ENCODE measurements at places on chromosomes 5 and 9.

DNA sequence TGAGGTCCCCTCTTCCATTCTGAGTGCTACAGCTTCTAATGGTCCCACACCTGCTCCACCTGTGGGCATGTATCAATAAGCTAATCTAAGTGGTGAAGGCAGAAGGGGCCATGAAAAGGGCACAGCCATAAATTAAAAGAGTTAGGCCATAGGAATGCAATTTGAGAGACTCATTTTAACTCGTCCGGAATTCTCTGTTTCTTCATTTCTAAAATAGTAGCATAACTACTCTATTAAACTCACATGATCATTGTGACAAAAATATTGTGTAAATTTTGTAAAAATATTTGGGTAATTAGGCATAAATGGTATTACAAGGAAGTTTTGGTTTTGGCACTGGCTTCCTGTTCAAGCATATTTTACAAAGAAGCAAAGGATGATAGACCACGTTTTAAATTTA lies 103.1 kb upstream of the TXNDC8 start:
- DNase-seq: no peak

DNA sequence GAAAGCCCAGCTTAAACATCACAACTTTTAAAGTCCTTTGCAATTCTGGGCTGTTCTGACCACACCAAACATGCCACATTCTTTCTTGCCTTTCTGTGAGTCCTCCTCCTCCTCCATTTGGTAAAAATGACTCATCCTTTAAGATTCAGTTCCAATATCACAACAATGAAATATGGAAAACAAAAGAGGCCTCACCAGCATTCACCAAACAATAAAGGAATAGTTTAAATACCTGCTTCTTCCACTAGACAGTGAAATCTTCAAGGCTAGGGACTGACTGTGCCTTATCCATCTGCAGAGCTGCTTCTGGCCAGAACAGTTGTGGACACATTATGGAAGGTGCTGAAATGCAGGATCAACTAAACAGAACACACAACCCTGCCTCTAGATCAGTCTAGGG lies 36.0 kb downstream of the NR6A1 start:
- DNase-seq: no peak

DNA sequence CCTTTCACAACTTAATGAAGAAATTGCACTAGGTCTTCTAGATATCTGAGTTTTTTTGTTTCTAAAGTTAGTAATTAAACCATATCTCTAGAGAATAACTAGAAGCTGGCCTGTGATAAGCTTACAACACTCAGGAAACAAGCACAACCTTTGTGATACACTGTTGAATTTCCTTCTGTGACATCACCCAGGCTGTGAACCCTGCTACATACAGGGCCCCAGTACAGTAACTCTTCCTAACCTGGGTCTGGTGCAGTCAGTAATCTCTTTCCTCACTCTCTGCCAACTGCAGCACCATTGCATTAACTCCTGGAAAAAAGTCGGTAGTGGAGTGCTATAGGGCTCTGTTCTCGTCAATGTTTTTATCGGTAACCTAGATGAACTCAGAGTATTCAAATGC lies 10.6 kb upstream of the IGFBPL1 start:
- no peak for DNase-seq

DNA sequence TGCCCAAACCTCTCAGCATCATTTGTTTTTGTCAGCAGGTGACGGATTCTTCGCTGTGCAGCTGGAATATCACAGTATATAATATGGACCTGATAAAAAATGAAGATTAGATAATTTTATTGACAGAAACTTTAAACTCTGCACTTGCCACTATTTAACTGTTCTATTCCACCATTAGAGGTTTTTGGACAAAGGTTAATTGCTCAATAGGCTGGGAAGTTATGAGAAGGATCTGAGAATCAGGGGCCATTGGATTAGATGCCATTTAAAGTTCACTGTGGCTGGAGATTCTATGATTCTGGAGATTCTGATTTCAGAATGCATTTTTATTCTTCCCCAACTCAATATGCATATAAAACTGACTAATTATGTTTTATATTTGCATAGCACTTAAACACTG lies 59.8 kb upstream of the ANXA1 start:
- no peak for DNase-seq

- no peak for DNase-seq
Observed at GRCh38 chr9:12880406-12881015, 105.7 kb downstream of the LURAP1L start.

DNA sequence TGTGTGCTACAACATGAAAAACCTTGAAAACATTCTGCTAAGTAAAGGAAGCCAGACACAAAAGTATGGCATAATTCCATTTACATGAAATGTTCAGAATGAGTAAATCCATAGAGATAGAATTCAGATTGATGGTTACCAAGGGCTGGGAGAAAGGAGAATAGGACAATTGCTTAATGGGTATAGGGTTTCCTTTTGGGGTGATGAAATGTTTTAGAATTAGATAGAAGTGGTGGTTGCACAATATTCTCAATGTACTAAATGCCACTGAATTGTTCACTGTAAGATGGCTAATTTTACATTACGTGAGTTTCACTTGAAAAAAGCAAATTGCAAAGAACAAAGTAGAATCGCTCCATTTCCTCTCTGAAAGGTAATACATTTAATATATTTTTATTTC lies 43.0 kb upstream of the GAS1 start:
- DNase-seq: no peak

DNA sequence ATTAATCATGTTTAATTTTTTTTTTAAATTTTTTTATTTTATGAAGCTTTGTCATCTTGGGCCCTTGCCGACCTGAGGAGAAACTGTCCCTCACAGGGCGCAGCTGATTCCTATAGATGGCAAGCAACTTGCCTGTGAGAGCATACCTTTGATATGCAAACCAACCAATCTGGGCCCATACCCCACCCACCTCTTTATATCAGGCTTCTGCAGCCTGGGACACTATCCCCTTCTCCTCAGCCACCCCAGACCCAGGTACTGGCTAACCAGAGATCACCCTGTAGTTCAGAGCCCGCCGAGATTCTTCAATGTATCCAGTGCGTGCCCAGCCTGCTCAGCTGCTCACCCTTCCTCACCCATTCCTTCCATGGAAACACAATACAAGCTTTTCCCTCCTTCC lies 18.7 kb upstream of the AGGF1 start:
- DNase-seq: no peak

DNA sequence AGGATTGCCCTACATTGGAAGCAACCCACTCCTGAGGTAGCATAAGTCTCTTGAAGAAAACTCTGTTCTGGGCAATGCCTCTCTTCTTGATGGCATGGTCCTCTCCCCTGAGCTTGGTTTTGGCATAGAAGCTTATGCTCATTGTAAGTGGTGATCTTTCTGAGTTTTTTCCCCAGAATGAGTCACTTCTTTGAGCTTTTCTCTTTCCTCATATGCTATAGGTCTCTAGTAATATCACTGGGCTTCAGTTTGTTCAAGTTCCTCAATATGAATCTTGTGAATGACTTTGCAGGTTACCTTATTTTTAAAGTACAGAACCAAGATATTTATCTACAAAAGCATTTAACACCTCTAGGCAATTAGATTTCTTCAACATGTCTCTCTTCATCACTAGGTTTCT lies 76.5 kb upstream of the ATG10 start:
- no peak for DNase-seq

DNA sequence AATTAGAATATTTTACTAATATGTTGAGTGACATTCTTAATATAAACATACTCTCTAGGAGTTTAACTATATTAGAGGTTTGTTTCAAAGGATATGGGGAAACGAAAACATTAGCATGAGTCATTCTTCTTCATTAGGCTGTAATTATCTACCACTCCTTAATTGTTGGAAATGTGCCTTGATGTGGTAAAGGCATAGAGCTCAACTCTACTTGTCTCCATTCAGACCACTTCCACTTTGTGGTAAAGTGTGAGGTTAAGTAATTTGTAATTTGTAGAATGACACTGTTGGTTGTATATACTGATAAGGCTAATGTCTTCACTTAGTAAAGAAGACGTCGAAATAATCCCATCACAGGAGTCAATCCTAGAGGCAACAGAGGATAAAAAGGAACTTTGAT lies 58.1 kb downstream of the HAPLN1 start:
- no peak for DNase-seq

DNA sequence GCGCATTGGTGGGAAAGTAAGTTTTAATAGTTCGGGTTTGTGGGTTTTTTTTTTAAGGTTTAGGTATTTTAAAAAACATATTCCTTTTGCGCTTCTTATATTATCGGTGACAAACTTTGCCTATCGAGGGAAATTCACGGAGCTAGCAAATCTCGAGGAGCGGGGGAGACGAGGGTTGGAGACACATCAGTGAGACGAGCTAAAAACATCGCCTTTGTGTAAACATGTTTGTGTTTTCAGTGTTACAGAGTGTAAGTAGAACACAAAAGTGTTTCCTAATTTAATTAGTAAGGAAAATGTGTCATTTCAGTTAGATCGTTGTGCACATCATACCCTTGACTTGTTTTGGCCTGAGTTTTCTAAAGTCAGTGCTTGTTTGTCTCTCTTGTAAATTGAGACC lies 945 bp downstream of the BTF3 start:
- DNase-seq: no peak

GRCh38 chr9:96135753-96136290 lies 166.2 kb downstream of the HSD17B3 start:
- DNase-seq: no peak

- no peak for DNase-seq
Observed at GRCh38 chr5:57097526-57097925, 76.3 kb upstream of the GPBP1 start.

DNA sequence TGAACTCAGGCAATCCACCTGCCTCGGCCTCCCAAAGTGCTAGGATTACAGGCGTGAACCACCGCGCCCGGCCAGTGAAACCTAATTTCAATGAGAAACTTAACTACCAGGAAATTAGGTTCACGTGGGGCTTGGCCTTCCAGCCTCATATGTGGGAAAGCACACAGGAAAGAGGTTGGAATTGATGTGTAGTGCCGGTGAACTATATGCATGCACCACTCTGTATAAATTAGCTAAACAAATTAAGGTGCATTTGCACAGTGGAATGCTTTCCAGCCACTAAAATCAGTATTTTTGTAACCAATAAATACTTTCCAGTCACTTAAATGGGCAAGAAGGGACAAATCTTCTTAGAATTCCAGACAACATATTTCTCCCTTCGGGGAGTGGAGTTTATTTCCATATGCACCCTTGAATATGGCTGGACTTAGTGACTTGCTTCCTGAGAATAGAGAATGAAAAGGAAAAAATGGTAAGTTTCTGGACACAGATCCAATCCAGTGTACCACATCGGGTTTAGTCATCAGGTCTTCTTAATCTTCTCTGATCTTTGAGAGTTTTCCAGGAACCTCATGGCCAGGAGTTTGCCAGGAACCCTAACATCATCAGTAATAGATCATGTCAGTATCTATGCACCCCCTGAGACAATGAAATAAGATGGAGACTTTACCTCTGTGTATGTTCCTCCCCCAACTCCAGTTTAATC lies 24.9 kb downstream of the ATOX1 start:
- no peak for DNase-seq

- DNase-seq: peak; percentile 77
Observed at GRCh38 chr9:130835441-130836298, 616 bp downstream of the ABL1 start.

- no peak for DNase-seq
Observed at GRCh38 chr9:127159325-127159801, 36.9 kb upstream of the ANGPTL2 start.

- no peak for DNase-seq
Observed at GRCh38 chr5:10636363-10637142, 72.7 kb downstream of the ANKRD33B start.

DNA sequence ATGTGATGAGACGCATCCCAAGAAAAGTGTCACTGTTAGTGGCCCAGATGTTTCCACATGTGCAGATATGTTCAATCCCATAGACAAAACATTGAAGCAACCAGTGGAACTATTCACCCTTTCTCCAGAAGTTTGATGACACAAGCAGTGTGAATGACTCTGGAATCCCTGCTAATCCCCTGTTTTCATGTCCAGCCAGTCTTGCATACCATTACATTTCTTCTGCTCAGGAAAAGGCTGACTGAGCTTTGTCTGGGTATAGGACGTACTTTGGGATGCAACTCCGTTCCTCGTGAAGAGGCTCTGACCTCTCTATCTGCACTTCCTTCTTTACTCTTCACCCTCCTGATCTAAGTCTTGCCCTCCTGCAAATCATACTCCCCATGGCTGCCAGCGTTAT lies 172.4 kb downstream of the NTRK2 start:
- no peak for DNase-seq

DNA sequence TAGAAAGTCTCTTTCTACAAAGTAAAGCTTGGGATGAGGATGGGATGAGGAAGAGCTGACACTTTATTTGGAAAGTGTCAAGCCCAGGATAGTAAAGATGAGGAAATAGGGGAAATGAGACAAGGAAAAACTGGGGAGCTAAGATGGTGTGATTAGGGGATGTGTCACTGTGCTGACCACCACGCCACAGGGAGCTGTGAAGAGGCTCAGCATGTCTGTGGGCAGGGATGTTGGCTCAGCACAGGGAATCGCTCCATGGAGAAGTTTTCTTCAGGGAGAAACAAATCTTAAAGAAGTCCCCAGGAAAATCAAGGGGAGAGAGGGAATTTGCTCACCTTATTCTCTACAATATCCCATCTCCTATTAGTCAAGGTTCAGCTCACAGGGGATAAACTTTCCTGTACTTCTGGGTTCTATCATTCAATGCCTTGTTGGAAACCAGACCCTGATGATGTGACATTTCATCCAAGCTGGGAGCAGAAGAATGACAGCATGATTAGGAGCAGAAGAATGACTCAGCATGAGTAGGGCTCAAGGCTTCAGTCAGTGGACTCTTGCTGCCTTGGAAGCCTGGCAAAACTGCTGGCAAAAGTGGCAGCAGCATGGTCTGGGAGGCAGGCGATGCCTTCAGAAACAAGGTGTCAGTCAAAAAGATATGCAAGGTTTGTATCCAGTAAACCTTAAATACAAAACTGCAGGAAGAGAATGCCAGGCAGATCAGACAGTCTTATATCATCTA lies 4.9 kb downstream of the HSPB3 start:
- no peak for DNase-seq

- DNase-seq: peak; percentile 66
Observed at GRCh38 chr5:102090770-102091169, 205.3 kb downstream of the SLCO4C1 start.

DNA sequence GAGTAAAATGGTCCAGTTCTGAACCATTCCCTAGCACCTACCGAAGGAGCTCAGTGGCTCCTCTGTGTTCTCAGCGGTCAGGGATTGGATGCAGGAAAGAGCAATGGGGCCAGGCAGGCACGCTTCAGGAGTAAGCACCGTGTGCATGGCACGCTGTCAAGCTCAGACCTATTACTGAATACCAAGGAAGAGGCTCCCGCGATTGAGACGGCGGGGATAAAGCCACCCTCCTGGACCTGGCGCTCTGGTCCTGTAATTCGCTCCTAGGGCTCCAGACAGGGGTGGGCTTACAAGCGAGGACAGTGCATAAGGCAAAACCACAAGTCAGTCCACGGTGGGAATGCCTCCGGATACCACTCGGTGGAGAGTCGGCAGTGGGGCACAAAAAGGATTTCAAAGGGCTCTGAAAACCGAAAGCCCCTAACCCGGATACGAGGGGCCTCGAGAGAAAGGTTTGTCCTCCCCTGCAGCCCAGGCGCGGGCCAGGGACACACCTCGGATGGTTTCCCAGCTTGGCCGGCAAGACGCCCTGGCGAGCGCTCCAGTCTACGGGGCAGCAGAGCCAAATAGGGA lies 988 bp downstream of the OXCT1 start:
- peak; percentile 45 for DNase-seq

GRCh38 chr5:11045411-11045810 lies 284.4 kb upstream of the DAP start:
- DNase-seq: no peak

GRCh38 chr9:134423166-134423565 lies 96.9 kb downstream of the RXRA start:
- DNase-seq: no peak

Measured in D341Med (cell line).